ENCODE measurements at places on chromosomes 7 and 10. TPM values are rescaled to one million over a fixed set of nuclear protein-coding genes. Genes with fewer than 3 reads are reported as not detected.

The DOCK1 gene
- total RNA-seq: 0.18 TPM

The SHH gene
- total RNA-seq: not detected

The CRYGN gene
- total RNA-seq: 0.16 TPM

The DKK1 gene
- not detected for total RNA-seq

DNA sequence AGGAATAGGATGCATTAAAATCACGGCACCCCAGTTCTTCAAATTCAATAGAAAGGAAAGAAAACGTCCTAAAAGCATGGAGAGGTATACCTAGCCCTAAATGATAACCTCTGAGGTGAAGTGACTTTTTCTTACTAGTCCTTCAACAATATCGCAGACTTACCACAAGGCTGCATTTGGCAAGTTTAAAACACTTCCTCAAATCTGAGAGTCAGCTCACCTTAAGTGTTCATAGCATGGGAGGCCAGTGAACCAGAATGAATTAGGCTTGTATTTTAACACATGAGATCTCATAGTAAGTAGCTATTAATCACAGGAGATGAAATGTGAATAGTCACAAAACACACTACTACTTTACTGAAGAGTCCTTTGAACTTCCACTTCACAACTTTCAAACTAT, 124.2 kb downstream of the RNF32 start:
- peaks cover 28% of the 10 kb centered on the region for H3K36me3 ChIP-seq
- peaks cover 9% of the 10 kb centered on the region for H3K4me1 ChIP-seq
- H3K27me3 ChIP-seq: no peaks in the 10 kb centered on the region
- H3K27ac ChIP-seq: no peak overlapping the region
- no peak overlapping the region for H3K4me3 ChIP-seq

GRCh38 chr7:44381494-44382220, 56.3 kb upstream of the CAMK2B start:
- peak overlapping the region; percentile 21 for H3K27ac ChIP-seq
- no peaks in the 10 kb centered on the region for H3K27me3 ChIP-seq
- no peak overlapping the region for H3K4me3 ChIP-seq

GRCh38 chr7:150404172-150404804, 25.2 kb downstream of the ZNF775 start:
- H3K4me3 ChIP-seq: peak overlapping the region; percentile 79
- H3K36me3 ChIP-seq: peaks cover 4% of the 10 kb centered on the region
- peak overlapping the region; percentile 88 for H3K27ac ChIP-seq
- H3K4me1 ChIP-seq: peaks cover 49% of the 10 kb centered on the region
- no peak for DNase-seq
- H3K27me3 ChIP-seq: no peaks in the 10 kb centered on the region

- no peak overlapping the region for H3K27ac ChIP-seq
- H3K36me3 ChIP-seq: no peaks in the 10 kb centered on the region
Measured at GRCh38 chr7:54115028-54115763, 427.0 kb upstream of the VSTM2A start.

Measured in activated CD8-positive, alpha-beta T cell treated with anti-CD3 and anti-CD28 coated beads for 36 hours (primary cell).